Neural progenitor cell (in vitro differentiated cells): ENCODE measurements at places on chromosomes 2 and 18. TPM values are rescaled to one million over a fixed set of nuclear protein-coding genes. Genes with fewer than 3 reads are reported as not detected.
A peak's percentile ranks its signal among the peaks of the same experiment; 100 is the strongest.

RNF181 gene
- total RNA-seq: 81.3 and 113 TPM in 2 replicates

DNA sequence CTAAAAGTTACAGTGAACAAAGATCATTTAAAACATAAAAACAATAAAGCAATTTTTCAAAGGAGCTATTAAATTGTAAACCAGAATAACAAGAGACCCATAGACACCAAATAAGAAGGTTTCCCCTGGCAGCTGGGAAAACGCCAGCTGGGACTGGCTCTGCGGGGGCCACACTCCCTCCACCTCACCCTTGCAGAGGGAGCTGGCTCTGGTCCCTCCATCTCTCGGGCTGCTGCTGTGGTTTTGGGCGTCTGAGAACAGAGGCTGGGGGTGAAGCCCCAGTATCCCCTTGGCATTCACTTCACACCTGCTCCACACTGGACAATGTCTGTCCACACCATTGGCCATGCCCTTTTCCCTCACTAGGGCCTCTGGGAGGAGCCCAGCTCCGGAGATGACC is 62.1 kb upstream of the OTOS start:
- no peak for DNase-seq

DNA sequence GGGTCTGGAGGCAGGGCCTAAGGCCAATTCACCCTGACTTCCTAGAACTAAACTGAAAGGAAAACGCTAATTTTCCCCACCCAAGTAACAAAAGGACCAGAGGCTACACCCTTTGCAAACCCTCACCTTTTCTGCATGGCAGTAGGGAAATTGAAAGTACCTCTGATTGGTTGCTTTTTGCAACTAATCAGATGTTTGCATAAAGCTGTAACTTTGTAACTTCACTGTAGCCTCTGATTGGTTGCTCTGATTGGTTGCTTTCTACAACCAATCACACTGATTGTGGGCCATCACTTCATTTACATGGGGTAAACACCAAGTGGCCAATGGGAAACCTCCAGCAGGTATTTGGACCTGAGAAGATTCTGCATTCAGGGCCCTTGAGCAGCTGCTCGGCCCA is 20.8 kb downstream of the EIPR1 start:
- no peak for DNase-seq

GRCh38 chr2:9883897-9884296 is 40.6 kb downstream of the TAF1B start:
- no peak for DNase-seq

DNA sequence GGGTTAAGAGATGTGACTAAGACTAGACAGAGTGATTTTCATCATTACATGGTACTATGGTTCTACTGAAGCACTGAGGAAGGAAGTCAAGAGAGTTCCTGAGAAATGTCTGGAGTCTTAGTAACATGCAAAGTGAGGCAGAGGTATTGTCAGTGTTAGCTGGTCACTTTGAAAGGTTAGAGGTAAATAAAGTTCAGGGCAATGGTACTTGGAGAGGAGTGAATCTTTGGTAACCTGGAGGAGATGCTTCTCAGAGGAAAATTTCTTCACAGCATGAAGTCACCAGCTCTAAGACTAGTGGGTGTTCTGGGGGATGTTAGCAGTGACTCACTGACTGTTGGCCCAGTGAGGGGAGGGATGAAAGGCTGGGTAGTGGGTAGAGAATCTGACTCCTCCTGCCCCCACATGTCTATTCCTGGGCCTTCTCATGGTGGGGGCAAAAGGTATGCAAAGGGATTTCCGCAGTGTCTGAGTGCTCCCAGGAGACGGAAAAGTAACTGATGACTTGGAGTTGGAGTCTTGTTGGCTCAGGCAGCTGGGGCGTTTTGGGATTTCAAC is 23.3 kb upstream of the IL1RN start:
- no peak for DNase-seq

- no peak for DNase-seq
These were observed 49.0 kb downstream of the PRKRA start for GRCh38 chr2:178401994-178402437.

TMEM169 gene
- total RNA-seq: 17.9 and 19.6 TPM in 2 replicates

MFSD6 gene
- total RNA-seq: 0.25 and 0.37 TPM in 2 replicates

GRCh38 chr2:23685181-23685580 is 241.7 kb downstream of the ATAD2B start:
- peak; percentile 47 for DNase-seq

SIX3 gene
- 14.5 and 28.8 TPM in 2 replicates for total RNA-seq

- DNase-seq: no peak
These were observed 644.4 kb downstream of the ZEB2 start for GRCh38 chr2:143875295-143876233.

DNA sequence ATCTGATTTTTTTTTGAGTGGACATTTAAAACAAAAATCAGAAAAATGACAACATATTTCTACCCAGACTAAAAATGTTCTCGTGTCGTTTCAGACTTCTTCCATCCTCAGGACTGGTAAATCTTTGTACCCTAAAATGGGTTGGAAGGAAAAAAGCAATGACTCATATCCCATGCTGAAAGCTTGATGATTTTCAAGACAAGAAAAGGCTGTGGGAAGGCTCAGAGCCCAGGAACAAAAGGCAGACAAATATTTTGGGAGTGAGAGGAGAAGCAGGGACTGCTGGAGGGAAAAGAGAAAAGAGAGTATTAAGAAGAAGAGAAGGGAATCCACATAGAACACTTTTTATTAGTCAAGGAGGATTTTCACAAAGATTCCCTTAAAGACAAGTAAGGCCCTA is 77.1 kb upstream of the CTAGE1 start:
- DNase-seq: no peak

DNA sequence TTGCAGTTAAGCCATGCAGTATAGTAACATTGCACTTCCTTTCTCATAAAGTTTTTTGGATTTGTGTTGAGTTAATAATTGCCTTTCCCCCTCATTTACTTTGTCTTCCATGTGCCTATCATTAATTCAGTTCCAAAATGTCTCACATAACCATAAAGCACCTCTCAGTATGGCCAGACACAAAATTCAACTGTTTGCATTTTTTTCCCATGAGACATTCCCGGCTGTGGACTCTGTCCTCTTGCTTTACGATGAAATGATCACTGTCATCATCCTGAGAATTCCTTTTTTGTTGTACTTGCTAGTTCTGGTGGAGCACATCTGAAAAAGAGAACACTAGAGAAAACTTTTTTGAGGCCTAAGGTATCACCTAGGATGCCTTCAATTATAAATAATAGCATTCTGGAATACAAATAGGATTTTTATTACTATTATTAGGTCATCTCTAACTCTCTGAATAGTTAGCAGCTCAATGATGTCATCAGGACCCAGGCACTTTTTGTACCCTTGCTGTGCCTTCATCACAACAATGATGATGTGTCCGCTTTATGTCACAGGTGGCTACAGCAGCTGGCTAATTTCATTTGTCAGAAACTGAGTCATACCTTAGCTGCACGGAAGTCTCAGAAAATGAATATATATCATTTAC is 8.5 kb upstream of the ATP8B1 start:
- no peak for DNase-seq

- no peak for DNase-seq
These were observed 238.3 kb downstream of the LOXHD1 start for GRCh38 chr18:46418663-46419260.

FLACC1 gene
- not detected in 2 replicates for total RNA-seq

GRCh38 chr2:240559286-240559685 is 871 bp upstream of the DUSP28 start:
- no peak for DNase-seq

- DNase-seq: no peak
These were observed 18.0 kb upstream of the ARHGAP28 start for GRCh38 chr18:6711467-6711866.

DUSP19 gene
- 3.5 and 6.7 TPM in 2 replicates for total RNA-seq

DNA sequence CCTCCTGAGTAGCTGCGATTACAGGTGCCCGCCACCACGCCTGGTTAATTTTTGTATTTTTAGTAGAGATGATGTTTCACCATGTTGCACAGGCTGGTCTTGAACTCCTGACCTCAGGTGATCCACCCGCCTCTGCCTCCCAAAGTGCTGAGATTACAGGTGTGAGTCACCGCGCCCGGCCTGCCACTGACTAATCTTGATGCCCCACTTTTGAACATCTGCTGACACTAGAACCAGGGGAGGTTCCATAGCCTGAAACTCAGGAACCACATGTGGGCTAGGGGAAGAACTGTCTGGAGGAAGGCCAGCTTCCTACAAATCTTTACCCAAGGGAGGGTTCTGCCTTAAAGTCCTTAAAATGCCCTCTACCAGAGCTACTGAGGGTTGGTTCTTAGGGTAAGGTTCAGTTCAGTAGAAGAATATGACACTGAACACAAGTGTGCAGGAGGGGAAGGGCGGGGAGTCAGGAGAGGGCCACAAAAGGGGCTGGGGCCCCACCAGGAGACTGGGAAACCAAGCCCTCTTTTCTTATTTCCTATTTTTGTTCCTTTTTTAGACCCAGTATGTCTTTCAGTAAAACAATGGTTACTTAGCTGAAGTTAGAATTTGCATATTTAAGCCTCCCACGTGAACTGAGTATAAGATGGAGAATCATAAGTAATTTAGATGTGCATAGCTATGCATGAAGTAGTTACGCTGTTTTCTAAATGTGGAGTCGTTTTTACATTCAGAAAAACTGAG is 6.3 kb upstream of the RAB31 start:
- DNase-seq: no peak

ECEL1 gene
- total RNA-seq: 0.84 and 3.8 TPM in 2 replicates

GAREM2 gene
- 15.1 and 20.0 TPM in 2 replicates for total RNA-seq

- DNase-seq: no peak
These were observed 43.1 kb downstream of the BOD1L2 start for GRCh38 chr18:57190026-57190425.

- DNase-seq: no peak
These were observed 15.2 kb upstream of the RIF1 start for GRCh38 chr2:151394509-151394908.

LYG1 gene
- total RNA-seq: 0.53 and 2.1 TPM in 2 replicates

FNDC4 gene
- total RNA-seq: 6.2 and 18.3 TPM in 2 replicates

GRCh38 chr18:3383381-3383915 is 66.5 kb upstream of the TGIF1 start:
- peak; percentile 82 for DNase-seq
